ENCODE measurements at places on chromosomes 7 and 10. TPM values are rescaled to one million over a fixed set of nuclear protein-coding genes. Genes with fewer than 3 reads are reported as not detected.

DNA sequence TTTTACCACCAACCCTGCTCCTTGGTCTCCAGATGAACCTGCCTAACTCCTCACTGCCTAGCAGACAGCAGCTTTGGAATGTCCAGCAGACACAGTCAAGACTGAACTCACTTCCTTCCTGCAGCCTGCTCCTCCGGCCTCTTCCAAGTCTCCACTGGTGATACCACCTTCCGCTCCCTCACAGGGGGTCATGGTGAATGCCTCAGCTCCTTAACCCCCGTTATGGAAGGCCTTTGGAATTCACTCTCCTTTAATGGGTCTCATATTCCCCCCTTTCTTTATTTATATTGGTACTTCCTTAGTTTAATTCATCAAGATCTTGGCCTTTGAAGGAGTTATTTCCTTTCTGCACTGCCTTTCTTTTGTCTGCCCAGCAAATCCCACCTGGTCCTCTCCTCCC lies 44.9 kb upstream of the ZNF32 start:
- H3K4me1 ChIP-seq: peaks cover 10% of the 10 kb centered on the region
- no peaks in the 10 kb centered on the region for H3K27me3 ChIP-seq
- H3K27ac ChIP-seq: no peak overlapping the region
- no peak overlapping the region for H3K4me3 ChIP-seq
- H3K36me3 ChIP-seq: no peaks in the 10 kb centered on the region
- DNase-seq: no peak

GRCh38 chr10:58785354-58785753 lies 272.7 kb downstream of the BICC1 start:
- no peak for DNase-seq
- no peaks in the 10 kb centered on the region for H3K4me1 ChIP-seq
- H3K4me3 ChIP-seq: no peak overlapping the region
- no peak overlapping the region for H3K27ac ChIP-seq

SLK gene
- 58.8 TPM for total RNA-seq

PAX4 gene
- total RNA-seq: not detected

- no peak overlapping the region for H3K4me3 ChIP-seq
- no peak overlapping the region for H3K27ac ChIP-seq
- H3K36me3 ChIP-seq: no peaks in the 10 kb centered on the region
- no peak for DNase-seq
- H3K27me3 ChIP-seq: no peaks in the 10 kb centered on the region
- no peaks in the 10 kb centered on the region for H3K4me1 ChIP-seq
Observed at GRCh38 chr10:26205223-26205622, 11.4 kb upstream of the GAD2 start.

GRCh38 chr10:86366902-86367151 lies 232 bp upstream of the GRID1 start:
- no peaks in the 10 kb centered on the region for H3K27me3 ChIP-seq
- peaks cover 14% of the 10 kb centered on the region for H3K4me1 ChIP-seq
- H3K27ac ChIP-seq: peak overlapping the region; percentile 58
- H3K36me3 ChIP-seq: no peaks in the 10 kb centered on the region
- peak overlapping the region; percentile 10 for H3K4me3 ChIP-seq

GRCh38 chr7:21828841-21829240 lies 116.9 kb downstream of the CDCA7L start:
- no peak overlapping the region for H3K4me3 ChIP-seq
- H3K27ac ChIP-seq: no peak overlapping the region
- no peaks in the 10 kb centered on the region for H3K36me3 ChIP-seq

GRCh38 chr10:1944487-1944886 lies 207.2 kb upstream of the ADARB2 start:
- H3K27ac ChIP-seq: no peak overlapping the region
- H3K4me3 ChIP-seq: no peak overlapping the region
- H3K36me3 ChIP-seq: no peaks in the 10 kb centered on the region
- no peaks in the 10 kb centered on the region for H3K4me1 ChIP-seq
- no peak for DNase-seq
- H3K27me3 ChIP-seq: no peaks in the 10 kb centered on the region

GRCh38 chr7:127486654-127487053 lies 94.1 kb upstream of the ZNF800 start:
- no peaks in the 10 kb centered on the region for H3K36me3 ChIP-seq
- H3K27me3 ChIP-seq: no peaks in the 10 kb centered on the region
- H3K4me1 ChIP-seq: no peaks in the 10 kb centered on the region

DNA sequence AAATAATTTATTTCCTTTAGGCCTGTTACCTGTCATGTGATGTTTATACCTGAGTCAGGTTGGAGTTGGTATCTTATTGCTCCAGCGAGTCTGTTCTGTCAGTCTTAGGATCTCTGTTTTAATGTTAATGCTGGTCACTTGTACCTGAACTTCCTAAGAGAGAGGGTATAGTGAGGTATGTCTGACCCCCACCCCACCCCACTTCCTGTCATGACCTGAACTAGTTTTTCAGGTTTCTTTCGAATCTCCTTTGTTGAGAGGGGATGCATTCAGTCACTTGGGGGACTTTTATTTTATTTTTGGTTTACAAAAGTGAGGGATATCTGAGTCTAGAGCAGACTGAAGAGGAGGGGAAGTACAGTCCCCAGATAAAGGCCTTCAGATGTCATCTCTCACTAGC lies 769.0 kb upstream of the COBL start:
- DNase-seq: no peak
- H3K27ac ChIP-seq: no peak overlapping the region
- no peak overlapping the region for H3K4me3 ChIP-seq
- no peaks in the 10 kb centered on the region for H3K36me3 ChIP-seq
- no peaks in the 10 kb centered on the region for H3K4me1 ChIP-seq
- H3K27me3 ChIP-seq: no peaks in the 10 kb centered on the region

GRCh38 chr10:47248386-47249090 lies 51.5 kb upstream of the GDF10 start:
- no peaks in the 10 kb centered on the region for H3K36me3 ChIP-seq
- DNase-seq: no peak
- H3K27ac ChIP-seq: no peak overlapping the region
- no peaks in the 10 kb centered on the region for H3K4me1 ChIP-seq

SFTPA1 gene
- total RNA-seq: not detected

SPDYE9 gene
- not detected for total RNA-seq

DNA sequence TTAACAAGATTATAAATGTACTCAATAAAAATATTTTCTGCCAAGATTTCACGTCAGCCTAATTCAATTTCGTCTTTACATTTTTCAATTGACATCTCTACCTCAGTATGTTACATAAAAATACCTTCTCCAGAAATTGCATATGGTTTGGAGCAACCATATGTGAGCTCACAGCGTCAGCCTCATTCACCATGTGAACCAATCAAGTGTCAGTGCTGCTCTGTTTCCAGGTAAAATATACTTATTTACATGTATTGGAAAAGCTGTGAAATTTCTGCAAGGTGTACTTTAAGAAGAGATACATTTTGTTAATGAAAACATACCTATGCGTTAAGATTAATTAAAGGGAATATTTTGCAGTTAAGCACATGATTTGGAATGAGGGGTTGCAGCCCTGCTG lies 110.7 kb upstream of the PRSS1 start:
- DNase-seq: no peak
- no peaks in the 10 kb centered on the region for H3K27me3 ChIP-seq
- H3K36me3 ChIP-seq: no peaks in the 10 kb centered on the region
- H3K4me1 ChIP-seq: no peaks in the 10 kb centered on the region

Measured in thyroid gland (tissue), 4 donors.